NCI-H1930 (cell line): ENCODE measurements at places on chromosomes 12 and 14.
A peak's percentile ranks its signal among the peaks of the same experiment; 100 is the strongest.

GRCh38 chr12:25970082-25970481 lies 11.6 kb downstream of the RASSF8 start:
- no peak for DNase-seq

- DNase-seq: no peak
These were observed 24.7 kb downstream of the HEATR5A start for GRCh38 chr14:31395572-31396205.

GRCh38 chr12:128829861-128830504 lies 6.2 kb upstream of the SLC15A4 start:
- no peak for DNase-seq

DNA sequence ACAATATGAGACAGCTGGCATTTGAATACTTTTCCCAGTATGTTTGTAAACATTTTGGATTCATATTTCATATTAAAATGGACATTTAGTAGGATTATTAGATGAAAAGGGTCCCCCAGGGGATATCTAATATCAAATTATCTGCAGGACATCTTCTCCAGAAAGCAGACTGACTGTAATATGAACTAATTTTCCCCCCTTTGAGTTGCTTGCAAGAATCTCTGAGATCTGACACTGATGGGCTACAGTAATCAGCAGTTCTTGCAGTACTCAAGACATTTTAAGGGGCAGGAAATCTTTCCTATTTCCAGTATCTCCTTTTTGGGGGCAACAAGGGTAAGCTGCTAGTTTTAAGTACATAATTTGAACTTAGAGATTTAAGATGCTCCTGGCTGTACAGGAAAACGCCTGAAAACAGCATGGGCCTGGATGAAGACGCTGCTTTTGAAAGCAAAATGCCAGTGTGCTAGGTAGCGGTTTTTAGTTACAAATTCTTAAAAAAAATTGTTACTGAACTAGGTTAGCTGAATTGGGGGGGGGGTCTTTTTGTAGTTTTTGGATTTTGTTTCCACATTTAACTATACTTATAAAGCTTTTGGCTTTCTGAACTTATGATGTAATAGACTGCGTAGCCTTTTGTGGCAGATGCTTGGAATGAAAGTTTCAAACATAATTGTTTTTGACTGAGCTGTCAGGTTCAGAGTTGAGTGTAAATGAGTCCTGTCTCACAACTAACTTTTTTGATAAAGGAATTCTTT lies 2.2 kb downstream of the FRMD6 start:
- no peak for DNase-seq

GRCh38 chr14:69428289-69428998 lies 30.0 kb downstream of the SLC39A9 start:
- DNase-seq: no peak

- peak; percentile 25 for DNase-seq
These were observed 2.6 kb upstream of the HAL start for GRCh38 chr12:95998611-95999286.

DNA sequence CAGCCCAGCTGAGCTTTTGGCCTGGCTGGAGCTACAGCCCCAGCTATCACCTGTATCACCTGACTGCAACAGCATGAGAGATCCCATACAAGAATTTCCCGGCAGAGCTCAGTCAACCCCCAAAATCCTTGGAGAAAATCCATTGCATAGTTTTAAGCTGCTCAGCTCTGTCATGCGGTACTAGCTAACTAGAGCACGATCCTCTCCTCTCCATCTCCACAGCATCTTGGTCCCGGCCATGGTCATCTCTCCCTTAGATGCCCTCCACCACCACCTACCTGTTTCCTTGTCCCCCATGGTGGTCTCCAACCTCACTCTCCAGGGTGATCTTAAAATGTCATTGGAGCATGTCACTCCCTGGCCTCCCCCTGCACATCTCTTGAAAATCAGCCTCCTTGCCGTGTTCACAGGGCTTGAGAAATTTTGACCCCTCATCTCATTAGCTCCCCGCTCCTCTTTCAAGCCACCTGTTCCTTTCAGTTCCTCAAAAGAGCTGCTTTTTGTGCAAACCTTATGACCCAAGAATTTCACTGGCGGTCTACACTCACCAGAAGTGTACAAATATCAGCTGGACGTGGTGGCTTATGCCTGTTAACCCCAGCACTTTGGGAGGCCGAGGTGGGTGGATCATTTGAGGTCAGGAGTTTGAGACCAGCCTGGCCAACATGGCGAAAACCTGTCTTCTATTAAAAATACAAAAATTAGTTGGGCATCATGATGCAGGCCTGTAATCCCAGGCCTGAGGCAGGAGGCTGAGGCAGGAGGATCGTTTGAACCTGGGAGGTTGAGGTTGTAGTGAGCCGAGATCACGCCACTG lies 8.1 kb upstream of the CLMN start:
- DNase-seq: no peak

DNA sequence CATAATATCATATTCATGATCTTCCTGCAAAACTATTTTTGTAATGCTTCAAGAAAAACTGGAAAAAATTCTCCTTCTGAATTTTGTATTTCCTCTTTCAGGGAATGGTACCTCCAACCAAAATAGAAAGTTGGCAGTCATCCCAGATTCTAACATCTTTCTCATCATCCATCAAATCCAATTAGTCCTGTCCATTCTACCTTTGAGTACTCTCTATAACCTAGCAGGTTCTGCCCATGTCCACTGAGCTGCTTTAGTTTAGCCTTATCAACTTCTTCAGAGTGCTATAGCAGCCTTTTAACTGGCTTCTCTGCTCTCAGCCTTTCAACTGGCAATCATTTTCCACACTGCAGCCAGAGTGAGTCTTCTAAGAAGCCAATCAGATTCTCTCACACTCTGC lies 236.2 kb downstream of the AKAP6 start:
- DNase-seq: no peak

- no peak for DNase-seq
These were observed 49.2 kb upstream of the AEBP2 start for GRCh38 chr12:19390051-19390598.

- no peak for DNase-seq
These were observed 135.1 kb downstream of the SAMD4A start for GRCh38 chr14:54702014-54702491.

DNA sequence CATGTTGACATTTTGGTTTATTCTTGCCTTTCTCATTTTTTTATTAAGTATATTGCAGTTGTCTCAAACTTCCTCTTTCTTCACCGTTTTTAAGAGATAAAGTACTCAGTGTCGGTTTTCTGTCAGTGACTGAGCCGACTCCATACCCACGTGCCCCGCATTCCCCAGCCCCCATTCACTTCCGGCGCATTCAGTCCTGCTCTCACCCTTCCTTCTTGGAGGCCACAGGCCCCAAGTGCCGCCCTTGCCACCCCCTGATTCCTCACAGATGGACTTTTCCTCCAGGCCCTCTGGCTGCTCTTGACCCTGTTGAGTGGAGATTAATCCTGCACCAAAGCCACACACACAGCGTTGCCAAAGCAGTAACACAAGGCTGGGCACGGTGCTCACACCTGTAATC lies 19.1 kb upstream of the DNAH10 start:
- DNase-seq: no peak

- DNase-seq: no peak
These were observed 160.3 kb upstream of the PELI2 start for GRCh38 chr14:55957950-55958349.

GRCh38 chr12:8052679-8053078 lies 13.5 kb downstream of the C3AR1 start:
- no peak for DNase-seq

DNA sequence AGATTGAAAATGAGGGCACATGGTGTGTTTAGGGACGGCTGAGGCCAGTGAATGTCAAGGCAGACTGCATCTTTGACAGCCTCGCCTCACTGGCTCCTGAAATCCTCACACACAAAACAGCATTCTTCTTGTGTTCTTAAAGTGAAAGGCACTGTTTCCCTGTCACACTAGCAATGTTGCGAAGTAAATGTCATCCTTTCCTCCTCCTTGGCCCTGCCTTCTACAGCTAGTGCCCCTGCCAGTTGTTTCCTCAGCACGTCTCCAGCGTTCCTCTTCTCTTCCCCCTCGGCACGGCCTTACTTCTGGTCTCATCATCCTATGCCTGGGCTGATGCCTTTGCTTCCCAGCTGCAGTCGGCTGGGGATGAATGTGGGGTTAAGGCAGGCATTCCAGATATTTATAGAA lies 129.4 kb upstream of the DNM1L start:
- DNase-seq: no peak

DNA sequence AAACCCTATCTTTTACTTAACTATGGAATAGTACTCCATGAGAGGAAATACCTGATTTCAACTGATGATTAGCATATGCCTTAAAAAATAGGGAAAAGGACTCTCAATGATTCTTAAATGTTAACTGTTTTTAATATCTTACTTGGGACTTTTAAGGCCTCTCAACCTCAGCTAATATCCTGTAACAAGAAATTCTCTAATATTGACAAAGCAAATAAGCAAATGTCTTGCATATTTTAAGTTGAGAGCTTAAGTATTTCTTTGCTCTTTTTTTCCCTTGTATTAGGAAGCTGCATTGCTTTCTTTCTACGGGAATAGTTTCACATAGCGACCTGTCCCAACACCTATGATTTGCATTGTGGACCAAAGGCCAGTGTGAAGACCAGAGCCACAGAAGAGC lies 249.9 kb downstream of the BCAT1 start:
- DNase-seq: no peak
